NCI-H1417 treated with DMSO at 0.1 percent for 48 hours (cell line): ENCODE measurements at places on chromosomes 3 and 15.
A peak's percentile ranks its signal among the peaks of the same experiment; 100 is the strongest.

- DNase-seq = no peak
Measured at GRCh38 chr3:37967260-37967881, 23.2 kb upstream of the VILL start.

- DNase-seq = no peak
Measured at GRCh38 chr3:69718866-69719586, 20.2 kb upstream of the MITF start.

DNA sequence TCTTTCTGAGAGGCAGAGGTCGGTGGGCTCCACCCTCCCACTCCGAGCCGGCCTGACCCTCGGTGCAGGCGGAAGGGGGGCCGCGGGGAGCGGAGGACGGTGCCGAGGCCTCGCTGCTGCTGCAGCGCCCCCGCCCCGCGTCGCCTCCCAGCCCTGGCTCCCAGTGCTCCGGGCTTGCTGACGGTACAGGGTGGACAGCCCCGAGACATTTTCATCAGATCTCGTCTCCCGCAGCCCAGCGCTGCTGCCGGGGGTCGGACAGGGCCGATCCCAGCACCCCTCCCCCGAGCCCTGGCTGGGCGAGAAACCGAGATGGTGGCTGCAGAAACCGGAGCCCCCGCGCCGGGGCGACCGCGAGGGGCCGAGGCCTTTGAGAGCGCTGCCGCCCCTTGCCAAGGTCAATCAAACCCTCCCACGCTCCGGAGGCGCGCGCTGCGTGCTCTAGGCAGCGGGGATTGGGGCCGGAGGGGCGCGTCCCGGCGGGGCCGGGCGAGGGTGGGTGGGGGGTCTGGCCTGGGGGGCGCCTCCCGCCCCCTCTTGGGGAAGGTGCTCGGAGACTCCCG lies 42.5 kb downstream of the EPHB3 start:
- no peak for DNase-seq

- no peak for DNase-seq
Measured at GRCh38 chr3:64546856-64547255, 140.9 kb downstream of the ADAMTS9 start.

DNA sequence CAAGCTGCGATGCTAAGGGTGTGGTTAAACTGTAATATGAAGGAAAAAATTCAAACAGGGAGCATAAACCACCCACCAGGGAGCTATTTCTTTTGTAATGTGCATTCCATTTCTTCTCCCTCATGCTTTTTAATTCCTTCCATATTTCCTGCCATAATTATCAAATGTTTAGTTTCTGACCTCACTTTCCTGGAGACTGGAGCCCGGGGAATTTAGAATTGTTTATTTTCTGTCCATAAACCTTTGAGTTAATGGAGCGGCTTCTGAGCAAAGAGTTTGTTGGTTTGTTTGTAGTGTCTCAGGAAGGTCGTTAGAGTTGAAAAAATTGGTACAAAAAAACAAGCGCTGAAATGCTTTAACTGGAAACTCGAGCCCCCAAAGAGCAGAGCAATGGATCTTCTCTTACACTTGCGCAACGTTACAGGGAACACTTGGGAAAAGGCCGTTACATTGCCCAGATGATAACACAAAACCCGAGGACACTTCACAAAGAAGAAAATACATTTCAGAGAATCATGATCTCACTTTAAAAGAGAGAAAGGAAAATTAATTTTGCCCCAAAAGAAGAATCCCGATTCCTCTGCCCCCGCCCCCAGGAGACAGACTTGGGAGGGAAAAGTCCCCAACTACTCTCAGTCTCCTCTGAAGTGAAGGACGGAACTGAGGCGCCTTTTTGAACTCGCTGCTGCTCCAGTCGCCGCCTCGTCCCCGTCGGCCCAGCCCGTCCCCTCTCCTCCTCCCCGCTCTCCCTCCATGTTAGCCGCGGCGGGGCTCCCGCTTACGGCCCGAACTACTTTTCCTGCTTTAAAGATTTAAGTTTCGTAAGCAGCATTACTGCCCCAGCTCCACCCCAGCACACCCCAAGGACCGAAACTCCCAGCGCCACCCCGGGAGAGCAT lies 842 bp downstream of the FSTL1 start:
- DNase-seq = no peak

DNA sequence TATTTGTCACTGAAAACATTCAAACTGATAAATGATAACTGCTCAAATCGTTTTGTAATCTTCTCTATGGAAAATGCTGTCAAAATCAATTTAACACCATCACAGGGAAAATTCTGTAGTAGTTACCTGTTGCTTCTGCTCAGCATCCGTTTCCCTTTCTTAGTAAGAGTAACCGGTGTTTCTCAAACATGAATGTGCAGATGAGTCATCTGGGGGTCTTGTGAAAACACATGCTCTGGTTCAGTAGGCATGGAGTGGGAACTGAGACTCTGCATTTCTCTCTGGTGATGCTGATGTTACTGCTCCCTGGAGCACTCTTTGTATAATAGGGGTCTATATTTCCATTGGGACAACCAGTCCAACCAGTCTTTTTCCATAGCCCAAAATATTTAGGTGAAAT lies 145.1 kb downstream of the SEMA6D start:
- DNase-seq = no peak

DNA sequence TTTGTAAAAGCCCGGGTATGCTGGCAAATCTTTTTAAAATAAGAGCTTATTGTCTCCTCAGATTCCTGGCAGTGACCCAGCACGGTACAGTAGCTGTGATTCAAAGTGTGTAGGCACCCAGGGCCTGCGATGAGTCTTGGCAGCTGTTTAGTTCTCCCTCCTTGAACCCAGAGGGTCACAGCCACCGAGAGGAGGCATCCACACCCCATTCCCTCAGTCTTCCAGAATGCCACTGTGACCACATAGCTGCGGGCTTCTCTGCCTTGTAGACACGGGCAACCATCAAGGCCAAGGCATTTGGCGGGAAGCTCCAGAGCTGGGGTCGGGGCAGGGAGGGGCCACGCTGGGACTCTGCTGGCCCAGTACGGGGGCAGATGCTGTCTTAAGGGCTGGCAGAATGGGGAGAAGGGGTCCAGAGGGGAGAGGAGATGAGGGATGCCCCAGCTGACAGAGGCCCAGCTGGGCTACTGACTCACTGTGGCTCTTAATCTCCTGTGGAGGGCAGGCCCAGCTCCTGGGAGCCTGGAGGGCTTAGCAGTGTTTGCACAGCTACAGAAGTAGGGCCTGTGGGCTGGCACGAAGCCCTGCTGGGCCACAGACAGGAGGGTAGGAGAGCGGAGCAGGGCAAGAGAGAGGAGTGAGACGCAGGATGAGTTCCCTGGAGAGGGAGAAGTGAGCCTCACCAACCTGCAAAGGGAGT lies 68.8 kb upstream of the DLG1 start:
- DNase-seq = no peak

- no peak for DNase-seq
Measured at GRCh38 chr3:60746043-60746638, 505.1 kb downstream of the FHIT start.

GRCh38 chr3:29513236-29513635 lies 232.4 kb downstream of the RBMS3 start:
- no peak for DNase-seq

DNA sequence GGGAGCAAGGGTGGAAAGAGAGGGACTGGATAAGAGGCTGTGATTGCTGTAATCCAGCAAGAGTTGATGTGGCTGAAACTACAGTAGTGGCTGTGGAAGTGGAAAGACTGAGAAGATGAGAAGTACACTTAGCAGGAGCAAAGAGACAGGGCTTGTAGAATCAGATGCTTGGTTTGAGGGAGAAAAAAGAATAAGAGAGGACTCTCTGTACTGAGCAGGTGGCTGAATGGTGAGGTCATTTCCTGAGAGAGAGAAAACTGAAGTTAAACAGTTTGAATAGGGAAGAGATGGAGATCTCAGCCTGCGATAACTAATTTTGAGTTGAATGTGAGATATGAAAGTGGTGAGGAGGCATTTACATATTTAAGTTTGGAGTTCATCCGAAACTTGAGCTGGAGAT lies 95.8 kb upstream of the SLC25A36 start:
- DNase-seq = no peak

DNA sequence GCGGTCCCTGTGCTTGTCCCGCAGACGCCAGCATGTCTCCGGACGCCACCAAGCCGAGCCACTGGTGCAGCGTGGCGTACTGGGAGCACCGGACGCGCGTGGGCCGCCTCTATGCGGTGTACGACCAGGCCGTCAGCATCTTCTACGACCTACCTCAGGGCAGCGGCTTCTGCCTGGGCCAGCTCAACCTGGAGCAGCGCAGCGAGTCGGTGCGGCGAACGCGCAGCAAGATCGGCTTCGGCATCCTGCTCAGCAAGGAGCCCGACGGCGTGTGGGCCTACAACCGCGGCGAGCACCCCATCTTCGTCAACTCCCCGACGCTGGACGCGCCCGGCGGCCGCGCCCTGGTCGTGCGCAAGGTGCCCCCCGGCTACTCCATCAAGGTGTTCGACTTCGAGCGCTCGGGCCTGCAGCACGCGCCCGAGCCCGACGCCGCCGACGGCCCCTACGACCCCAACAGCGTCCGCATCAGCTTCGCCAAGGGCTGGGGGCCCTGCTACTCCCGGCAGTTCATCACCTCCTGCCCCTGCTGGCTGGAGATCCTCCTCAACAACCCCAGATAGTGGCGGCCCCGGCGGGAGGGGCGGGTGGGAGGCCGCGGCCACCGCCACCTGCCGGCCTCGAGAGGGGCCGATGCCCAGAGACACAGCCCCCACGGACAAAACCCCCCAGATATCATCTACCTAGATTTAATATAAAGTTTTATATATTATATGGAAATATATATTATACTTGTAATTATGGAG lies 79.1 kb downstream of the SMAD6 start:
- DNase-seq = no peak

GRCh38 chr3:108287146-108287545 lies 9.2 kb upstream of the HHLA2 start:
- DNase-seq = no peak

GRCh38 chr3:96813134-96813819 lies 1.1 kb upstream of the EPHA6 start:
- peak; percentile 18 for DNase-seq
